ENCODE measurements at places on chromosomes 13 and 19.

DNA sequence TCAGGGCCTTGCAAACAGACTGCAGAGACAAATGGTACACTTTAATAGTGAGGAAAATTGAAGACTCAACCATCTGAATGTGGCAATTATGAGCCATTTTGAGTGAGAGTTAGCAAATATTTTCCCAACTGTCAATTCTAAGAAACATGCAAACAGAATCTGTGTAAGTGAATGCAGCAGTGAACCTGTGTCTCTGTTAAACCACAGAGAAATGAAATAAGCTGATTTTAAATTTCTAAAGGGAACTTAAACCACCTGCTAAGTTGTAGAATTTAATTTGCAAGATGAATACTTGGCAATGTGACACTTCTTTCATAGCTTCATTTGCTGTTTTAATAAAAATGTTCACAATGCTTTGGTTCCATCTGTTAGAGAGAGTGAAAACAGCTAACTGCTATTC lies 42.0 kb upstream of the TDRD3 start:
- no peak for DNase-seq

DNA sequence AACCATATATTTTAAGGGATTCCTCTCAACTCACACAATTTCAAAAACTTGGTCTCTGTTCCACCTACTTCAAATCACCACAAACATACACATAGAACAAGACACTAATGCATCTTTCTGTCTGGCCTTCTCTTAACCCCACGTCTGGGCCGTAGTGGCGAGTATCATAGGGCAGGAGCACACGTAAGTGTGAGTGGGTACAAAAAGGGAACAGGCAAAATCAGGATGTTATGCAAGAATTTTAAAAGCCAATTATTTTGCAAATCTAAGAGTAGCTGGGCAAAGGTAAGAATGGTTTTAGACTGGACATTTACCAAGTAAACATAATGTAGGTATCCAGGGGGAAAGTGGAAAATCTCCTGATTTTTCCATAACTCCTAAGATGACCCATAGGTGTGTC lies 35.1 kb downstream of the MTMR6 start:
- no peak for DNase-seq

DNA sequence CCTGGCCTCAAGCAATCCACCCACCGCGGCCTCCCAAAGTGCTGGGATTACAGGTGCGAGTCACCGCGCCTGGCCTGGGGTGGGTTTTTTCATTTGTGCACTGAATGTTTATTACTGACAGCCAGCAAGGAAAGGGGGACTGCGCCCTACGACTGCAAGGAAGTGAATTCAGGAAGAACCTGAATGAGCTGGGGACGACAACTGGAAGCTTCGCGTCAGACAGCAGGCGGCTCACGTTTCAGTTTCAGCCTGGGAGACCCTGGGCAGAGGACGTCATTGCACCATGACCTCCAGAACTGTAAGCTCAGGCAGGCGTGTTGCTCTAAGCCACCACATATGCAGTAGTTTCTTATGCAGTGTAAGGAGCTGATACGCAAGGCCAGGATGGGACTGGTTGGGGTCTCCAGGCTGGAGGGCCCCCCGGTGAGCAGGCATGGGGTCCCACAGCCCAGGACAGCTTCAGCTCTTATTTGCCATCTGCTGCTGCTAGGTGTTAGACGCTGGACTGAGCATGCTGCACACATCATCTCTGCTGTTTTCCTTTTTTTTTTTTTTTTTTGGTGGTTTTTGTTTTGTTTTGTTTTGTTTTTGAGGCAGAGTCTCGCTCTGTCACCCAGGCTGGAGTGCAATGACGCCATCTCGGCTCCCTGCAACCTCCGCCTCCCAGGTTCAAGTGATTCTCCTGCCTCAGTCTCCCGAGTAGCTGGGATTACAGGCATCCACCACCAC lies 66.6 kb downstream of the GADD45B start:
- DNase-seq = no peak

DNA sequence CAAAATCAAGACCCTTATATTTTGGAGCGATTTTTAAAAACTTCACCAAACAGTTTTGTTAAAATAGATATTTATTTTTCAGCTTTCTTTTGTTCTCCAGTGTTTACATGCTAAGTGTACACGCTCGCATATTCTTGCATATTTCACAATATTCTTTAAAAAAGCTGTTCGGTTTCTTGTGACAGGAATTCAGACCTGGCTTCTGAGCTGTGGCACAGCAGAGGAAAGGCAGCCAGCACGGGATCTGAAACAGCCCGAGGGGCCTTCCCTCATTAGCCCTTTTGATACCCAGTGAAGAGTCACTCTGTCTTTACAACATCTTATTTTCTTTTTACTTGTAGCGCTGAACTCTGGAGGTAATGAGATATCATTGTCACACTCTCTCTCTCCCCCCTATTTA lies 234.0 kb downstream of the B3GLCT start:
- no peak for DNase-seq

- no peak for DNase-seq
Observed at GRCh38 chr19:16797876-16798275, 31.3 kb upstream of the SIN3B start.

DNA sequence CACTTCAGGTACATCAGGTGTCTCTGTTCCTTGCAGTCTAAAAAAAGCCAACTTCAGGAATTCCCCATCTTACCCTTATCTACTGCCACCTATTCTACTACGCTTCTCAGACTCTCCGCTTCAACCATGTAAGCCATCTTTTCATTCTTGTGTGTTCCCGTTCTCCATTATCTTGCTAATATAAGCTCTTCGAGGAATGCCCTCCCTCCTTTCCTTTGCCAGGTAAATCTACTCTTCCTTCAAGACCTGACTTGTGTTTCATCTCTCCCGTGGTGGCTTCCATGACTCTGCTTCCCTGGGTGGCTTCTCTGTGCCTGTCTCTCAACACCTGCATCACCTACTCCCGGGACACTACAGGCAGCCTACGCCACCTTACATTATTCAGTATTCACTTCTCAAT lies 42.3 kb upstream of the MEDAG start:
- DNase-seq = no peak

DNA sequence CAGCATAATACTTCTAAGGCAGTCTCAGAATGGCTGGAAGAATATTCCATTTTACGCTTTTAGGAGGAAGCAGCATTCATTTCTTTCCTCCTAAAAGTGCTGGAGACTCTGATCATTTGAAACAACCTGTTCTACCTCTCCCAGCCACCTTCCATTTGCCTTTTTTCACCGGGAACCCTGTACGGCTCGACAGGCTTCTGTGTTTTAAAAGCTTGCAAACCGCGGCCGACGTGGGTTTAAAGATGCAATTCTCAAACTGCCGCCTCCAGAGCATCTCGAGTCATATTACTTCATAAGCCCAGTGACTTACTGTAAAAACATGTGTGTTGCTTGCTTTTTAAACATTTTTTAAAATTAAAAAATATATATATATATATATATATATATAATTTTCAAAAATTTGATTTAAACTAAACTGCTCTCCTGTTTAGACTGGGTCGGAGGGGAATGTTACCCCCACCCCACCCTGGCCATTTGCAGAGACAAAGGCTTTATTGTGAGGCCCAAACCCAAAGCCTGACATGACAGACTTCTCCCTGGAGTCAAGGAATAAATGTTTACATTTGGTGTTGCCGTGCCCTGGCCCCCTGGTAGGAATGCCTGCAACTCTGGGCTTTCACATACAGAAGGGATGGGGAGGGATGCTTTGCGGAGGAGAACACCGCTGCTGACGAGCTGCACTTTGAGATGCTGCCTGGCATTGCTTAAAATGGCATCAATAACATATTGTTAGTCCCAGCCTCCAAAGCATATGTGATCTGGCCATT lies 30.4 kb downstream of the ZNF536 start:
- DNase-seq = no peak

Measured in NCI-H1694 treated with DMSO at 0.1 percent for 48 hours (cell line).